Stimulated activated naive CD4-positive, alpha-beta T cell (primary cell): ENCODE measurements at places on chromosomes 1 and 21.

DNA sequence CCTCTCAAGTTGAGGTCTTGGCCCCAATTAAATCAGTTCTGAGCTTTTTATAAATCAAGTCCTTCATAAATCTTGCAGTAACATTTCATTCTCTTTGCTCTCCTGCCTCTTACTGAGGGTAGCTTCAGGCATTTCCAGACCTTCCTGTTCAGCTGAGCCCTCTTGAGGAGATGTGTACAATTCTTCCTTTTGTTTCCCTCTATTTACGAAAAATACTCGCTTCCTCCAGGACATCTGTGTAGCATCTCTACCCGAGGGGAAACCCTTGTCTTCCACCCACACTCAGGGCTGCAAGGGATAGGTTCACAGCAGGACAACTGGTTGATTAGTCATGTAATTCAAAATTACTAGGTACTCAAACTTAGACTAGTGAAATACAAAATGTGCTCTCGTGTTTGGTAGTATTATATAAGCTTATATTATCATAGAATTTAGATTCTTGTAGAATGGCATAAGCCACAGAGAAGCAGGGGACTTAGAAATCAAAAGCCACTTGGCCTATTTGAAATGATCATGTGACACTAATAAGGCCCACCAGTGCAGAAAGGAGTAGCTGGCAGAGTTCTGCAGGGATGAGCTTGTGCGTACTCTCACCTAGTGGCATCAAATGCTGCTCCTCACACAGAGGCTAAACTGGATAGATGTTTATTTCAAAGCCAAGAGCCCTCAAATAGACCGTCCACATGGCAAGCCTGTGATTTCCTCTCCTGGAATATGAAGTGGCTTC lies 126.7 kb downstream of the GDAP2 start:
- DNase-seq = no peak

- DNase-seq = no peak
These were observed 485.5 kb downstream of the PTPRC start for GRCh38 chr1:199124351-199124750.

GRCh38 chr1:85397490-85398032 lies 67.4 kb downstream of the DDAH1 start:
- DNase-seq = no peak

GRCh38 chr1:196887515-196888239 lies at the start of gene CFHR4:
CFHR4 (plus strand) TSS chr1:196888052; CDS start chr1:196888151, 99 bp downstream.
- DNase-seq = no peak

GRCh38 chr1:234564035-234565029 lies 45.6 kb downstream of the IRF2BP2 start:
- DNase-seq = no peak

DNA sequence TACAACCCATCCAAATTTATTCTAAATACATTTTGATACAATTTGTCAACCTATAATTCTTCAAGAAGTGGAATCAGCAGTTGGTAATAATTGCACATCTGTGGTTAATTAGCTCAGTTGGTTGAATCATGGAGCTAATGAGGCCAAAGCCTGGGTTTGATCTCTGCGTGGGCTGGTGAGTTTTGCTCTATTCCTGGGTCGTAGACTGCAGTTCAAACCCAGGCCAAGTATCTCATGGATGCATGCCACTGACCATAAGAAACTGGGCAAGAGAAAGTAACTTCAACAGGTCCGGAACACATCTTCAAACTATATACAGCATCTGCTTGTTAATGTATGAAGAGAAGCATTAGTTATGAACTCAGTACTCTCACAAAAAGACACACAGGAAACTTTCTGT lies 779.7 kb downstream of the USP25 start:
- DNase-seq = no peak

GRCh38 chr1:91884459-91885212 lies 1.3 kb downstream of the TGFBR3 start:
- DNase-seq = peak; percentile 11

GRCh38 chr1:194644528-194644927 lies 1458.1 kb upstream of the B3GALT2 start:
- no peak for DNase-seq

DNA sequence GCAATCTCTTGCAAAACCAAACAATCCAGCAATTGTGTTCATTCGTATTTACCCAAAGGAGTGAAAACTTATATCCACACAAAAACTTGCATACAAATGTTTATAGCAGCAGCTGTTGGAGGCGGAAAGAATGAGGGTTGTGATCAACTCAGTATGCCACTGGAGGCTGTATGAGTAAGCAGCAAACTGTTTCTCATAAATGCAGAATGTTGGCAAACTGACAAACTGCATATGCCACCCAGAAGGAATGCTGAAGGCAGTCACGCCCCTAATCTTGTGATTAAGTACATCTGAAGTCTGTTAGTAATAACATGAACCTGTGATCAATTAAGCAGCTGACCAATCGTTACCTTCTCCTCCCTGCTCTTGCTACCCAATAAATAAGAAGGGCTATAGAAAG lies 60.5 kb upstream of the CR2 start:
- DNase-seq = no peak

- DNase-seq = no peak
These were observed 88.5 kb upstream of the VAV3 start for GRCh38 chr1:108053270-108054013.

DNA sequence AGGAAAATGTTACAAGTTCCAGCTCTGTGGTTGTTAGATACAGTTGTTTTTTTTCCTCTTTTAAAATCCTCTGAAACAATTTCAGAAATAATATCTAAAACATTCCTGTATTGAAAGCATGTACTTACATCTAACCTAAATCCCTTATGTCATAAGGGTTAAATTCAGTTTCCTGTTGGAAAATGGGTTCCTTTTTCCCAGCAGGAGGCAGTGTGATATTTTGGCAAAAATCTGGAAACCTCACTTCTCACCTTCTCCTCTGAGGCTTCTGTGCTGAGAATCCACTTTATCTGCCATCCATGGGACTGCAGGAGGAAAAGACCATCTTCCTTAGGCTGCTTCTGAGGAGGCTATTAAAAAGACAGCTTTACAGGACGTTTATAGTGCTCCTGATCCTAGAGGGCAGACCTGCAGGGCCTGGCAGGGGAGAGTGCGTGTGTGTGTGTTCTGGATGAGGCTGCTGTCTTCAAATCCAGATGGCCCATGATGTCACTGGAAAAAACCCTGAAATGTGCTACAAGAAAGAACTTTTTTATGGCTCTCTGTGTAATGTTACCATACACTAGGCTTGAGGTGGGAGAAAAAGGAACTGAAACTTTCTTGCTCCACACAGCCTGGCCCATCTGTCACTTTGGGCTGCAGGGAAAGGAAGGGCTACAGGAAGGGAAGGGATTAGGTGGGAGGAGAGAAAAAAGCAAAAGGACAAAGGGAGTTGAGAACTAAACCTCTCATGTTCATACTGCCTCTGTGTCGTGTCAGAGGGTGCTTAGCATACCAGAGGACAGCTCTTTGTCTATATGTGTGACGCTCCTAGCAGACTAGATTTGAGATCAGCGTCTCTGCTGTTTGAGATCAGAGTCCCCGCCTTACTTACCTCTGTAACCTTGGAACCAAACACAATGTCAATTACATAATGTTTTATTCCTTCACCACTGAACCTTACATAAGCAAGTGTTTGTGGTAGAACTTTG lies 379.2 kb upstream of the SPAG17 start:
- no peak for DNase-seq

DNA sequence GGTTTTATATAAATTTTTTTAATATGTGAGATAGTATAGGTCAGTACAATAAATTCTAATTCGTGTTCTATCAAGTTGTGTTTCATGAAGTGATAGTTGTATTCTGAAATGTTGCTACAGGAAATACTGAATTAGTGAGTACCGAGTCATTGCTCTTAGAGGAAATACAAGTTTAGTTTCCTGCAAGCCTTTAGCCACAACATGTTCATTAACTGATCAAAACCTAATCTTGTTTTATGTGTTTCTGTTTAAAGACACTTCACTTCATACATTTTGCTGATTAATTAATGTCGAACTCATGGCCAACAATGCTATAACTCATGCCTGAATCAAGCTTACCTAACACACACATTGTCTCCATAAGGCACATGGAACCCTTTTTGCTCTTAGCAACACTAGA lies 43.6 kb downstream of the LRRC7 start:
- DNase-seq = no peak
